Stimulated activated CD8-positive, alpha-beta memory T cell treated with anti-CD3 and anti-CD28 coated beads, Interleukin-7, amount 100 ng/mL, for 1 hour (primary cell): ENCODE measurements at places on chromosomes 7 and 10.
A peak's percentile ranks its signal among the peaks of the same experiment; 100 is the strongest.

DNA sequence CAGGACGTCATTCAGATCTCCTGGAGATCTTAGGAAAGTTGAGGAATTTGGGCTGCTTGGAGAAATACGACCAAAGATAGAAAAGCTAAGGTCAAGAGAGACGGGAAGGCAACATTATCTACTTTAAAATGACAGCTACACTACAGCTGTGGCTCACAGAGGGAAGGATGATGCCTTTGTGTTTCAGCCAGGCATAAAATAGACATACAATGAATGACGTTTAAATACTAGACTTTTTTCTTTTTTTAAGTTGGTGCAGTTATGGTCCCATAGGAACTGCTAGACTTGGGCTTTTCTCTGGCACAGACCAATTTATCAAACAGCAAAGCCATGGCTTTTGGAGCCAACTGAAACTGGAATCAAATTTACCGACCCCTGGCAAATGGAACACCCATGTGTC, 164.8 kb downstream of the MAGI2 start:
- no peak for DNase-seq

- no peak for DNase-seq
Observed at GRCh38 chr10:69426376-69426727, 9.6 kb upstream of the TACR2 start.

- no peak for DNase-seq
Observed at GRCh38 chr7:158192956-158193355, 394.7 kb downstream of the PTPRN2 start.

DNA sequence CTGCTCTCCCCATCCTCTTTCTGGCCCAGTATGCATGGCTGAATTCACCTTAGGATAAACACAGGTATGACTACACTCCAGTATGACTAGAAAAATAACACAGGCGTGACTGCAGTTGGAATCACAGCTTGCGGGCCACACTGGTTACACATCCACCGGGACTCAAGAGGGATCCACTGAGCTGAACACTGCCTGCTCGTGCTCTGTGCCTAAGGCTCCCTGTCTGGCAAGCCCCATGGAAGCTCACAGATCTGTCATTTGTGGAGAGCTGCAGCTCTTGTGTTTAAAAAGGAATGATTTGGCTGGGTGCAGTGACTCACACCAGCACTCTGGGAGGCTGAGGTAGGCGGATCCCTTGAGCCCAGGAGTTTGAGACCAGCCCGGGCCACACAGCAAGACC, 26.8 kb downstream of the VOPP1 start:
- DNase-seq = no peak

GRCh38 chr10:91788527-91788926, 9.7 kb upstream of the TNKS2 start:
- DNase-seq = no peak

- DNase-seq = no peak
Observed at GRCh38 chr10:22805304-22805703, 90.9 kb upstream of the PIP4K2A start.

GRCh38 chr7:51224811-51225595, 91.6 kb downstream of the COBL start:
- no peak for DNase-seq

DNA sequence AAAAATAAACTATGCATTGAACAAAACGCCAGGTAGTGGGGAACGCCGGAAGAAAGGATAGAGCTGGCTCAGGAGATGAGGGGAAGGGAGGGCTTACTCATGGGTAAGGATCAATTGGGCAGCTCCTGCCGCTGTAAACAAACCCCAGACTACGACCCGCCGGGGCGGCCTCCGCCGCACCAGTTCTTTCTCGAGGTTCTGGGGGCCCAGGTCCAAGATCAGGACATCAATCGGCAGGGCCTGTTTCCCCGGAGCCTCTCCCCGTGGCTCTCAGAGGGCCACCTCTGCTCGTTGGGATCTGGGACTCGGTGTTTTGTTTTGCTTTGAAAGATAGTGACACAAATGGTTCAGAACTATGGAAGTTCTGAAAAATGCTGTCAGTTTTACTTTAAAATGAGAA, 140.4 kb downstream of the ELFN1 start:
- no peak for DNase-seq

DNA sequence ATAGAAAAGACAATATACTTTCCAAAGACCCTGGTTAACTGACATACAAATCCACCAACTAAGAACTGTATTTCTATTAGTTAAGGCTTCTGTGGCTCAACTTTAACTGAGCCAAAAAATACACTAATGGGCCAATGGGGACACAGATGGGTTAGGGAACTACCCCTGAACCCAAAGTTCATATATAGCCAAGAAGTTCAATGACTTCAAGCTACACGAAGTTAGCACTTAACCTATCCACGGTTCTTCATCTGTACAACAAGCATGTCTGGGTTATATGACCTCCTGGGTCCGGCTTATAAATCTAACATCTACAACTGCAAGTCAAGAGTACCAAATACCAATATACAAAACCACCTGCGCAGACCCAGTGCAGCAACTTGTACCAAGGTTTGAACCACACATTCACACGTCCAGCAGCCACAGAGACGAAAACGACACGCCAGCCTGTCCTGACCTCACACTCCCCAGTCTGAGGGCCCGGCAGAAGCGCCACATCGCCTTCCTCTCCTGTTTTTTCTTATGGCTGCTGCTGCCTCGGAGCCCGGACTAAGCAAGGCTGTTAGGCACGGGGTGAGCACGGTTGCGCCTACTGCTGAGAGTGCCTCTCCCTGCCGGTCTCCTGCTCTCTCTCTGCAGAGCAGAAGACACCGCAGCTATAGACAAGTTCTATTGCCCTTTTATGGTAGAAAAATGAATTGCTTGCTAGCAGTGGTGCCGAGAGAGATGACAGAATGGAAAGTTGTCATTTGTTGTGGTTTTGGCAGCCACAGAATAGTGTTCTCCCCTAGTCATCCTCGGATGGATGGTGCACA, 86.3 kb downstream of the RNF216 start:
- DNase-seq = peak; percentile 57

DNA sequence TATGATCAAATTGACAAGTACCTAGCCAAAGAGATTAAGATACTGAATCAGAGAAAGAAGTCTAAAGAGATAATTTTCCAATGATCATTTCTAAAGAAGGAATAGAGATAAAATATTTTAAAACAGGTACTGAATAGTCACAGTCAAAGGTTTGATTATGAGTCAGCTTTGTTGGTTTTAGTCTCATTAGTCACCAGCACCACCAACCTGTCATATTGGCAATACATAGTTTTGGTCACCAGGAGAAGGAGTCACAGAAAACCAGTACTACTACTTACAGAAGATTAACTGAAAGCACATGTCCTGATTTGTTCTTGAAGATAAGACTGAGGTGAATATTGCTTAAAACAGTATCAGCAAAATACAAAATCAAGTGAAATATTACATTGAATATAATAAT, 34.6 kb downstream of the ZEB1 start:
- no peak for DNase-seq

- no peak for DNase-seq
Observed at GRCh38 chr7:118312966-118313365, 88.5 kb downstream of the ANKRD7 start.

GRCh38 chr7:8615019-8615418, 181.6 kb downstream of the NXPH1 start:
- no peak for DNase-seq

GRCh38 chr7:50674896-50675835, 107.5 kb downstream of the GRB10 start:
- no peak for DNase-seq

DNA sequence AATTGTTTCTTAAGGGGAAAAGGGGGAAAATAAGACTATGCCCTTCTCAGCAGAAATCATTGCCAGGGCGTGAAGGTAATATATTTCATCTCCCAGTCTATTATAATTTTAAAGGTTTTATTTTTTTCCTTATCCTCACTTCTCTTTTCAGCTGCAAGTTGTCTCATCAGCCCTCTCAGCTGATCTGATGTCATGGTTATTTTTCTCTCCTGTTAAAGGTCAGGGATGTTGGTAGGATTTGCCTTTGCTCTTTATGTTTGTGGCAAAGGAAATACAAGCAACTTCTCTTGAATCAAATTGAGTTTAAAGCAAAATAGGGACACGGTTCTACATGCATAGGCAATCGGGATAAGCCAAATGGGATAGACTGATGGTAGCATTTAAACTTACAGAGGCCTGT, 946.9 kb downstream of the SORCS1 start:
- no peak for DNase-seq

GRCh38 chr7:37068038-37068437, 343.7 kb upstream of the AOAH start:
- no peak for DNase-seq

- no peak for DNase-seq
Observed at GRCh38 chr7:120170834-120171233, 102.1 kb upstream of the KCND2 start.

DNA sequence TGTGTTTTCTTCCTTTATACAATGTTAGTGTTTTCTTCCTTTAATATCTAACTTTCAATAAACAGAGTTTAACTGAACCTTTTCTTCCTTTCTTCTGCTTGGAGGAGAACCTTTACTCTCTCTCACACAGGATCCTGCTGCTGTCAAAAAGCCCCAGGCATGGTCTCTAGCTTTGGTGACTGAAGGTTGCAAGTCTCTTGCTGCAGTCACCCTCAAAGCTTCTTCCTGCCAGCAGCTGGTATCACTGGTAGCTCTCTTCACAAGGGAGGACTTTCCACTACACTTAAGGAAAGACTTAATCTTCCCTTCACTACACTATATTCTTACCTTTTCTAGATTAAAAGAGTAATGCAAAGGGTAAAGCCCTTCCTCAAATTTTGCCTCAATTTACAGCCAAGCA, 153.4 kb downstream of the SGMS1 start:
- no peak for DNase-seq

DNA sequence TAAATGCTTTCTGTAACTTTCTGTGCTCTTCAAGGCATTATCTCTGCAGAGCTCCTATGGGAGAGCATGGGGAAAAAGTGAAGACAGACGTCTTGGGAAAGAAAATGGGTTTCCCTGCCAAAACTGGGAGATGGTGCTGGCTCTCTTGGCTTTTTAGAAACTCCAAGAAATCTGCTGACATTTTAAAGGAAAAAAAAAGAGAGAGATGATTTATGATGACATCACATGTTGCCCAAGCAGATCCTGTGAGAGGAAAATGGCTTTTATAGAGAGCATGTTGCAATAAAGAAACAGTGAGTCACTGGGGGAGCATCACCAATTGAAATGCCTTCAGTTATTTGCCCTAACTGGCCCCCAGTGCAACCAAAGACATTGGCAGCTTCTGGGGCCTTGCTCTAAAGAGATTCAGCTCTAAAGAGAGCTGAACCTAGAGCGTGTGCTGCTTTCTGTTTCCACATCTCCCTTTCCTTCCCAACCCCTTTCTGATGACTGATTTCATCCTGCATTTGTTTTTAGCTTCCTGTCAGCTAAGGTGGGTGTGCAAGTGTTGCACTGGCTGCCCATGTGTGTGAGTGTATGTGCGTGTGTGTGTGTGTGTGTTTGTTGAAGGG, 37.7 kb downstream of the LRMDA start:
- DNase-seq = no peak

DNA sequence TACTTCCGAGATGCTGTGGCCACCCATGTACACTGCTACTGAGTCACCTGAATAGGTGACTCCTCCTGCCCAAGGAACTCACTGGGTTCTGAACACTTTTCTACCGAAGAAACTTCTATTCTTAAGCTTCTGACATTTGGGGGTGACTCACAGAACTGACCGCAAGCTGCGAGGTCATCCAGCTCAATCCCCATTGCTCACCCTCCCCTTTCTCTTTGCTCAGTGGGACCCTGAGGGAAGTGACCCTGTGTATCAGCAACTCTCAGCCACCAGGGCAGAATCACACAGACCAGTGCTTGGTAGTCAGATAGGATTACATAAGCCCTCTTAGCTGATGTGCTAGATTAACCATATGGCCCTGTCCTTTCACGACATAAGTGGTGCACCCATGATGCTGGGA, 46.3 kb downstream of the INSYN2A start:
- no peak for DNase-seq

DNA sequence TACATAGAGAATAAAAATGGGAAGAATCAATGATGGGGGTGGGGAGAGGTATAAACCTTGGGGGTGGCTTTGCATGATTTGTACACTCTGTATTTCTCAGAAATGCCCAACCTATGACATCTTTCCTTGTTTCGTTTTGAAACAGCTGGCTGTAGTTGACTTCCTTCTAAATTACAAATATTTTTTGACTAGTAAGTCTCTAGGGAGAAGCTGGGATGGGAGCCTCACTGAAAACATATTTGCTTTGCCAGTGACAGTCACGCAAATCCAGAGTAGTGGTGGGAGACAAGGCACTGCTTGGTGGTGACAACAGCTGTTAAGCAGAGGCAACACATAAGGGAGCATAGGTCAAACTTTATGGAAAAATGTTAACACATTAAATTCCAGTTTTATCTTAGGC, 440.5 kb downstream of the SEMA3D start:
- DNase-seq = no peak

DNA sequence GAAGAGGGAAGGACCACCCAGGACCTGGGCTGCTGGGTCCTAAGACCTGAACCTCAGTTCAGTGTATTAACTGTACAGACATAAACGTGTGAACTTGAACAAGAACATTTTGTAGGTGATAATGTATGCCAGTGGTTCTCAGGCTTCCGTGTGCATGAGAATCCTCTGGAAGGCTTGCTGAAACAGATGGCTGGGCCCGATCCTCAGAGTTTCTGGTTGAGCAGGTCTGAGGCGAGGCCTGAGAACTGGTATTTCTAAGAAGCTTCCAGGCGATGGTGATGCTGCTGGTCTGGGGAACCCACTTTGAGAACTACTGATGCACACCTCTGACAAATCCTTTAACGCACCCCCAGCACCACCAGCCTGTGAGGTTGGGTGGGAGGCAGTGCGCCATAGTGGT, 70.4 kb downstream of the CDH23 start:
- no peak for DNase-seq

GRCh38 chr10:15748126-15748525, 28.4 kb upstream of the ITGA8 start:
- DNase-seq = no peak

DNA sequence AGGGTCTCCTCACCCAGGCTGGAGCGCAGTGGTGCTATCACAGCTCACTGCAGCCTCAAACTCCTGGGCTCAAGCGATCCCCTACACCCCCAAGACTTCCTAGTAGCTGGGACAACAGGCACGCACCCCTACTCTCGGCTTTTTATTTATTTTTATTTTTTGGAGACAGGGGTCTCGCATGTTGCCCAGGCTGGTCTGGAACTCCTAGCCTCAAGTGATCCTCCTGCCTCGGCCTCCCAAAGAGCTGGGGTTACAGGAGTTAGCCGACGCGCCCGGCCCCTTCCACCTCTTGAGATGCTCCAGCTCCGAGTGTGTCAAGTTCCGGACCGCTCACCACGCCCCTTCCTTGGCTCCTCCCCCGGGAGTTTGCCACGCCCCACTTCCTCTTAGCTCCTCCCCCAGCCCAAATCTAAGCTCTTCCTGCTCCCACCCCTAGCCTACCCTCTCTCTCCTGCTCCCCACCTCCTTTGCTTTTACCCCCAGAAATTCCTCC, 6.3 kb downstream of the NAT16 start:
- peak; percentile 26 for DNase-seq
